ENCODE measurements at places on chromosomes 7 and 10. TPM values are rescaled to one million over a fixed set of nuclear protein-coding genes. Genes with fewer than 3 reads are reported as not detected.

Gene CAV2
- not detected for total RNA-seq

Gene MCM10
- 3.7 TPM for total RNA-seq

Gene PNLIP
- total RNA-seq, result not detected

Gene TMEM236
- 0.09 TPM for total RNA-seq

Gene SLC26A4
- total RNA-seq, result 0.05 TPM

Gene BMPR1A
- total RNA-seq, result 10.1 TPM

Gene BLNK
- 238 TPM for total RNA-seq

Gene PSD
- 1.4 TPM for total RNA-seq

Gene GPR15LG
- not detected for total RNA-seq

Gene PLPP4
- total RNA-seq, result not detected

Gene TAS2R5
- total RNA-seq, result 1.5 TPM

Gene NKX6-2
- not detected for total RNA-seq

Gene LEP
- total RNA-seq, result not detected

Gene PRKAR2B
- total RNA-seq, result 0.71 TPM

Gene CTTNBP2
- 0.49 TPM for total RNA-seq

Gene CALCR
- not detected for total RNA-seq

Gene AKR1D1
- total RNA-seq, result not detected

Gene CCDC126
- 15.7 TPM for total RNA-seq

Gene PIK3CG
- 62.0 TPM for total RNA-seq

Gene SPDYE11
- total RNA-seq, result not detected

Gene TMEM270
- total RNA-seq, result not detected

Gene IDI2
- not detected for total RNA-seq

Gene FANK1
- 0.42 TPM for total RNA-seq

Gene SLC26A3
- total RNA-seq, result not detected

Gene IL2RA
- total RNA-seq, result 160 TPM

Gene DYNC1I1
- total RNA-seq, result not detected

Gene ANXA7
- total RNA-seq, result 150 TPM

Gene FZD8
- total RNA-seq, result 0.22 TPM

Gene DNAJB6
- 75.6 TPM for total RNA-seq

Gene NPFFR1
- not detected for total RNA-seq

Gene TUBAL3
- total RNA-seq, result not detected
